ENCODE measurements at places on chromosomes 3 and 15.

- DNase-seq: no peak
Measured at GRCh38 chr15:41150279-41150678, 34.2 kb upstream of the INO80 start.

DNA sequence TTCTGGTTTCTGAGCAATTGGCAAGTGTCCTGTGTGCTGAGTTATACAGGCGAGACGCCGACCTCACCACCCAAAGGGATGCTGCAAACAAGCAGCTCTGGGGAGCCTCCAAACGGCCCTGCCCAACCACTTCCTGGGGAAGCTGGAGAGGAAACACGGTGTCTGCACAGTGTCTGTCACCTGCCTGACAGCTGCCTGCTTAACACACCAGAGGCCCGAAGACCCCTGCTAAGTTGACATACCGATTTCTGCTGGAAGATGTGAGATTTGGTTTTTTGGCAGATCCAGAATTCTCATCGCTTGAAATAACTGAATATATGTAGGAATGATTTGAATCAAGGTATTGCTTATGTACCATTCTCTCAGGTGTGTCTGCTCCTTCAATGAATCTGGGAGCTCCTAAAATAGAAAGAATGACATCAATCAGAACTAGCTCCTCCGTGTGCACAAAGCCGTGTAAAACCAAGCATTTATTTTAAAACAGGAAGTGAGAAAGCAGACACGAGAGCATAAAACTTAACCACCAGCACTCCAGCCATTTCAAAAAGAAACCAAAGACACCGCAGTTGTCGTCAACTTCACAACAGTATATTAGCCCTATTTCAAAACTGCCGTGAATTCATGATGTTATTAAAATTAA lies 27.2 kb downstream of the LRRC2 start:
- peak; percentile 10 for DNase-seq

GRCh38 chr3:131795390-131796090 lies 239.3 kb downstream of the CPNE4 start:
- peak; percentile 32 for DNase-seq

- DNase-seq: no peak
Measured at GRCh38 chr3:51934139-51934850, 7.4 kb downstream of the RRP9 start.

DNA sequence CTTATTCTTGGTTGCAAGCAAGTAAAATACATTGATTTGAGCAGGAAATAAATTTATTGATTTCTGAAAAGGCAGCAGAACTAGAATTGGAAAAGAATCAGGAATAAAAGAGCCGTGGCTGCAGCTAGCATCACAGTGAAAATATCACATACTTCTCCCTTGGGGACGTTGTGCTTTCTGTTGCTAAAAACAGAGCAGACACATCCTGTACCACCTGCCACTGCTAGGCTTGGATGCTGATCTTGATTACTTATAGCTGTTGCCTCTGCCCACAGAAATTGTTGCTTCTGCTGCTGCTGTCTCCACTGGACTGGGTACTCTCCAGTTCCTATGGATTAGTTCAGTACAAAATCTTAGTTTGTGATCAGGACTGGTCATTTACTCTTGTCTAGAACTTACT lies 283.8 kb downstream of the C3orf38 start:
- no peak for DNase-seq

- no peak for DNase-seq
Measured at GRCh38 chr3:72462595-72463011, 385.6 kb downstream of the SHQ1 start.

DNA sequence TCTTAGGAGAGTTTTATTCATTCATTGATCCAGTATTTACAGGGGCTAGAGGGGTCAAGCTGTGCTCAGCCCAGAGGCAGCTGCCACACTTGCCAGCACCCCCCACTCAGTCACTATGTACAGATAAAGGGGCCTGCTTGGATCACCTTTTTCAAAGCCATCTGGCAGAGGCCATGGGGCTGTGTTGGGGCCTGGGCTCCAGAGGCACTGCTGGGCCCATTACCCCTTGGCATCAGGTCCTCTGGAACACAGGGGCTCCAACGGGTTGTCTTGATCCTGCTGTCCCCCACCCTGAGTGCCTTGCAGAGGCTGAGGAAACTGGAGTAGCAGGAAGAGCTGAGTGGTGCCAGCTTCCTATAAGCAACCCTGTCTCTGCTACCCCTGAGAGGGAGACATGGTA lies 43.9 kb downstream of the SEMA3G start:
- no peak for DNase-seq

DNA sequence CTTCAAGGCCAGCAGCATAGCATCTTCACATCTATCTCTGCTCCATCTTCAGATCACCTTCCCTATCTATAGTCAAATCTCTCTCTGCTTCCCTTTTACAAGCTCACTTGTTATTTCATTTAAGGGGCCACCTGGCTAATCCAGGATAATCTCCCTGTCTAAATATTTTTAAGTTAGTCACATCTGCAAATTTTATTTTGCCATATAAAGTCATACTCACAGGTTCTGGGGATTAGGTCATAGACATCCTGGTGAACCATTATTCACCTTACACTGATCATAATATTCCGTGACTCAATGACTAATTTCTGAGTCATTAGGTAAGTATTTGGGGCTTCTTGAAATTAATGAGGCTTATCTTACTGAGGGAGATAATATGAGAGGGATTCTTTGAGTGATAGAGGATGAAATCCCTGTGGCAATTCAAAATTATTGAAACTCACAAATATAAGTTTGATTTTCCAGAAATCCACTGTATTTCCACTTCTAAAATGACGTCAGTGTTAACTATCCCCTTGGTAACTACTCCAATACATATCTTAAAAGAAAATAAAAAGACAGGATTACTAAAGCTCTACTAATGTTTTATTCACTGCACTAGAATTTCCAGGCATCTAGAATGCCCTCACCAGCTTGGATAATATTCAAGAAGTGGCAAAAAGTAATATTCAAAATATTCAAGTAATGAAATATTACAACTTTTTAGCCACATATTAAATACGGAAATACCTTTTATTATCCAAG lies 93.7 kb upstream of the RBMS3 start:
- no peak for DNase-seq

- no peak for DNase-seq
Measured at GRCh38 chr15:94411285-94411684, 179.9 kb downstream of the MCTP2 start.

DNA sequence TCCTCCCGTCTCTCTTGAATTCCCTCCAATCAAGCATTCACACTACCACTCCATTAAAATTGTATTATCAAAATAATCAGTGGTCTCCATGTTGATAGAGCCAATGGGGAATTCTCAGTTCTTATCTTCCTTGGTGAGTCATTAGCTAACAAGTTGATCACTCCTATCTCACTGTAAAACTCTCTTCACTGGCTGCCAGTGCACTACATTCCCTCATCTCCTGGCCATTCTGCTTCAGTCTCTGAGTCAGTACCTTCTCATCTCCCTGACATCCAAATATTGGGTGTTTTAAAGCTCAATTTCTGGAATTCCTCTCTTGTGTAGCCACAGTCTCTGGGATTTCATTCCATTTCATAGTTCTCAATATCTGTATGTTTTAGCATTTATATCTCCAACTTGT lies 175.2 kb downstream of the ALDH1A2 start:
- DNase-seq: no peak

- no peak for DNase-seq
Measured at GRCh38 chr15:25778161-25778560, 85.0 kb downstream of the ATP10A start.

DNA sequence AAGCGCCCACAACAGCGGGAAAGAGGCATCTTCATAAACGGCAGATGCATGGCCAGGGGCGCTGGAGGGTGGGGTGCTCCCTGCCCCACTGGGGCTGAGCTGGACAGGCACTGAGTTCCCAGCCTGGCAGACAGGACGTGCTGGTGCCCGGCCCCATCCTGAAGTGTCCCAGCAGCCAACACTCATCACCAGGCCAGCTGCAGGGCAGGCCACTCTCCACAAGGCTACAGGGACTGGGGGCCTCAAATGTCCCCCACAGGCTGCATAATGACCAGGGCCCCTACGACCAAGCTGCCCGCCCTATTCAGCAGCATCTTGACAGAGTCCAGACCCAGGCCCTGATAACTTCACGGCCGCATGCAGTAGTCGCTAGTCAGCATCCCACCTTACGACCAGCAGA lies 124.1 kb upstream of the IQSEC1 start:
- DNase-seq: no peak

GRCh38 chr3:86960550-86960949 lies 30.4 kb downstream of the VGLL3 start:
- DNase-seq: no peak

DNA sequence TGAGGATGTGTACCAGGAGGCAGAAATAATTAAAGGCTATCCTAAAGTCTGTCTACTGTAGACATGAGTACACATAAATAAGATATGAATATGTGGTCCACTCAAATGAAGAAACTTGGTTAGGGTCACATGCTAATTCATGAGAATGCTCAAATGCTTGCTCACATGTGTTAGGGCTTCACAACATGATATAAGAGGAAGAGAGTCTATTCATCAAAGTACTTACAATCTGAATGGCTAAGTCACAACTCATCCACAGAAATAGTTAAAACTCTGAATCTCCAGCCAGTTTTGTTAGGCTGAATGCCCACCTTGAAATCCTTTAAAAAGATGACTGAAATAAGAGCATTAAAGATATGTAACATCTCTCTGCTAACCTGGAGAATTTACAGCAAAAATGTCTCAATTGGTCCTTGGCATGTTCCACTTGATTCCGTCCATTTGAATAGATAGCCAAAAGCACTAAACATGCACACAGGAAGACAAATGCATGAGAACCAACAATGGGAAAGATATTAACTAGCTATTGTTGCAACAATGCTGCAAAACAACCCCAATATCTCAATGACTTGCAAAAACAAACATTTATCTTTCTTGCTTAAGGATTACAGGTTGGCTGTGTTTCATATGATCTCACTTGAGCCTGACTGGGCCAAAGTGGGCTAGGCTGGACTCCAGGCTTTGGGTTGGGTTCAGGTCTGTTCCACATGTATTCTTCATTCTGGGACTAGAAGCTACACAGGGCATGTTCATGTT lies 10.6 kb upstream of the TBC1D5 start:
- DNase-seq: no peak

DNA sequence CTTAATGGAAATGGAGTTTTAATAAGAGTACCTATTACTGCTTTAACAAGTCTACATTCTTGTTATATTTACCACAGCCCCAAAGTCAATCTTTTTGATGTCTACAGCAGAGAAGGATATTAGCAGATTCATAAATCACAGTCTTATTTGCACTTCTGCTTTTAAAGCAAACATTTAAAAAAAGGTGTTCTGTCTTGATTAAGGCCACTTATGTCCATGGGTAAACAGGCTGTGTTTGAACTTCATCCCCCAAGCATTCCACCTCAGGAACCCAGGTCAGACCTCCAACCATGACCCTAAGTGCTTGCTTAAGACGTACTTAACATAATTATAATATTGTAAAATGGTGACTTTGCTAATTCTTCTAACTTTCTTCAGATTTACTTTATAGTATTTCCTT lies 113.4 kb downstream of the CMSS1 start:
- no peak for DNase-seq

DNA sequence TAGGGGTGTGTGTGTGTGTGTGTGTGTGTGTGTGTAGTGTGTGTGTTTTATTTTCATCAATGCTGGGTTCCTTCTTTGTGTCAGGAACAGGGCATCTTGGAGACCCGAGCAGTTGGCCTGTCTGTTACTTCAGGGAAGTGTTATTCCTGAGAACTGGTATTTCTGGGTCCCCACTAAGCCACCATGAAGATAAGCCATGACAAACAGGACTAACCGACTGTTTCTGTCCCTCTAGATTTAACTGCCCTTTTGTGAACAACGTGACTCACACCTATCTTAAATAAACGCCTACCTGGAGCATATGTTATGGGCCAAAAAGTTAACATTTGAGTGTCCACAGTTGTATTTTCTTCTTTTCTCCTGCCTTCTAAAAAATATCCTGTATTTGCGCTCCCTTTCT lies 19.5 kb downstream of the SIDT1 start:
- DNase-seq: no peak

DNA sequence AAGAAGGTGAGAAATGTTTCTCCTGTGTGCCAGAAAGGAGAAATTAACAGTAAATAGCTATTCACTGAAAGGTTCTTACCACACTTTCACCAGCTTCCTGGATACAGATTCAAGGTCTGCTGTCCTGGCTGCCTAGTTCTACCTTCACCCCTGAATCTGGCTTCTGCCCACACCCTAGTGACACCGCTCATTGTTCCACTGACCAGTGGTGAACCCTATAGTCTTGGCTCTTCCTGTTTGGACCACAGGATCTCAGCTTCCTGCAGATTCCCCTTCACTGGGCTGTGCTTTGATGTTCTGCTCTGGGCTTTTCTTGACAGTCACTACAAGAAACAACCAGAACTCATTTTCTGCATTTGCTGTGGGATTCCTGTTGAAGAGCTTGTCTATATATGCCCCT lies 250.0 kb downstream of the XXYLT1 start:
- DNase-seq: no peak

- DNase-seq: no peak
Measured at GRCh38 chr3:182755712-182756111, 37.6 kb upstream of the ATP11B start.

DNA sequence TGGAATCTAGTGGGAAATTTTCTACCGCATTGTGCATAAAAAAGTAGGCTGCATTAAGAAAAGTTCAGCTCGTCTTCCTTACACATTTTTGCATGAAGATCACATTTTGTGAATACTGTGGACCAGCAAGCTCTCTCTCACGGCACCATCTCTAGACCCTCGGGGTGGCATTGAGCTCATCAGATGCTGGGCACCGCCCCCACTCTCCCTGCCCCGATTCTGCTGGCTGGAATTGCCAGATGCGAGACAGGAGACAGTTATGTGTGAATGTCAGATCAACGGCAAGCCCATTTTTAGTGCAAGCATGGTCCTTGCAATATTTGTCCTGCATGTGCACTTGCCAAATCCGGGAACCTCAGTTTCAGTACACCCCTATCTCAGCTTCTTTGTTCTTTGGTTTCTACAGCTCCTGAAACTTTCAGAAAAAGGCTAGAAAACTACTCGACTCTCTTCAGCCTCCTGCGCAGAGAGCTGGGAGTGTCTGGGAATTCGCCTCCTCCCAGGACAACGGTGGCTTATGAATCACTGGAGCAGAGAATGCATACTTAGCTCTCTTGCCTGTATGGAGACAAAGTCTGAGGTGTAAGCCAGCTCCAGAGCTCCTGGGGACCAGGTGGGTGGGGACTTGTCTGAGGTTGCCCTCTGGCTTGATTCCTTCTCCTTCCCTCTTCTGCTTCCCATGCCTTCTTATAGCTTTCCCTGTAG lies 285.2 kb upstream of the ATP10A start:
- no peak for DNase-seq

- no peak for DNase-seq
Measured at GRCh38 chr15:25738171-25738965, 124.8 kb downstream of the ATP10A start.

DNA sequence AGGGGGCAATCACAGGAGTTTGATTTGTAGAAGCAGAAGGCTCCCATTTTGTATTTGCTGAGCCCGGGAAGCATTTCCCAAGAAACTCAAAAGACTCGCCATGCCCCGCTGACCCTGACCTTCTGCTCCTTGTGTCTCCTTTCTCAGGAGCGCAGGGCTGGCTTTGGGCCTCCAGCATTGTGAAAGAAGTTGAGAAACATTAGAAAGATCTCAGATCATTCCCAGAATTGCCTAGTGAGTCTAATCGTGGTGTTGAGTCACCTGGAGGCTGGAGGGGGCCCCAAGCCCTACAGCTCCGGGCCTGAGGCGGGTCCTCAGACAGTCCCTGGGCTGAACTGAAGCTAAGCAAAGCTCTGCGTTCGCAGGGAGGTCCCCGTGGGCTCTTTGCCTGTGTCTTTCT lies 10.9 kb upstream of the PIGZ start:
- DNase-seq: no peak

GRCh38 chr3:15051531-15051930 lies 13.6 kb downstream of the MRPS25 start:
- peak; percentile 34 for DNase-seq

GRCh38 chr15:70301396-70301795 lies 203.7 kb upstream of the TLE3 start:
- DNase-seq: no peak
